NCI-H526 (cell line): ENCODE measurements at places on chromosomes 7 and 10.

GRCh38 chr7:30363778-30364563 lies 79.6 kb downstream of the ZNRF2 start:
- no peak for DNase-seq

DNA sequence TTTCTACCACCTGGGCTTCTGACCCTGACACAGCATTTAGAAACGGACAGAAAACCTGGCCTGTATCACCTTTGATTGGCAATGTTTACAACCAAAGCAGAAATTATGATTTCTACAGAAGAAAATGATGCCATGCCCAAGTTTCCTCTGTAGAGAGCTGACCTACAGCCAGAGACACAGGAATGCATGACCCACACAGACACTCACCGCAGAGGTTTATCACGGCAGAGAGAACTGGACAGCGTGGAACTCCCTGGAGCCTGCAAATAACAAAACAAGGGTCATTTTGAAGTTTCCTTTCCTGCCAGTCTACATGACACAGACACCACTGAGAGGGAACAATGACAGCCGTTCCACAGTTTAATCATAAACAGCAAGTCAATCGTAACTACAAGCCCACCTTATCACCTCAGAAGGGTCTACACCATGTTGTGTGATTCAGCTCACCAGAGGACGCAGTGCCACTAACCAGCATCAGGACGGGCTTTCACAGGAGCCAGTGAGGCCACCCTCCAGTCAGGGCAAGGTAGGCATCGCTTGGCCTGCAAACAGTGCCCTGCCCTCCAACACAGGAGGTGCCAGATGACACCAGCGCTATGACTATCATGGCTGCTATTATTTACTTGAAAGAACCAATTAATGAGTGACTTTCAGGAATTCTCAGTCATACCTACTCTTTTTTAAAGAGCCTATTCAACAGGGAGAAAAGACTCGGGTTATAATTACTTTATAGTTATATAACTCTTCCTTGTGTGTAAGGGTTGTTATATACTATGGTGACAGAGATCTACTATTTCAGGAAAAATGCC lies 139.9 kb downstream of the TNS3 start:
- DNase-seq = no peak

DNA sequence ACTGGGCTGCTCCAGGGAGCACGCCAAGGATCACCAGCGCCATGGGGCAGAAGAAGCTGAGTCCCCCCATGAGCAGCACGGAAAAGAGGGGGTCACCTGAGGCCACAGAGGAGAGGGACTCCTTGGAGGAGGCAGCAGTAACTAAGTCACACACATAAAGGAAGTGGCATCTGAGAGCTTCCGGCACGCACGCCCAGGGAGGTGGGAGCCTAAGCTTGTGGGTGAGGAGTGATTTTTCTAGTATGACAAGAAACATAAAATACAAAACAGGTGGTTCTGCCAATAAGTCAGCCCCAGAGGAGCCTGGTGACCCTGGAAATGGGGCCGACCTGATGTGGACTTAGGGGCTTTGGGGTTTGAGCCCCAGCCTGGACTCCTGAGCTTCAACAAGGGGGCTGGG lies 60.8 kb downstream of the CARD11 start:
- DNase-seq = no peak

DNA sequence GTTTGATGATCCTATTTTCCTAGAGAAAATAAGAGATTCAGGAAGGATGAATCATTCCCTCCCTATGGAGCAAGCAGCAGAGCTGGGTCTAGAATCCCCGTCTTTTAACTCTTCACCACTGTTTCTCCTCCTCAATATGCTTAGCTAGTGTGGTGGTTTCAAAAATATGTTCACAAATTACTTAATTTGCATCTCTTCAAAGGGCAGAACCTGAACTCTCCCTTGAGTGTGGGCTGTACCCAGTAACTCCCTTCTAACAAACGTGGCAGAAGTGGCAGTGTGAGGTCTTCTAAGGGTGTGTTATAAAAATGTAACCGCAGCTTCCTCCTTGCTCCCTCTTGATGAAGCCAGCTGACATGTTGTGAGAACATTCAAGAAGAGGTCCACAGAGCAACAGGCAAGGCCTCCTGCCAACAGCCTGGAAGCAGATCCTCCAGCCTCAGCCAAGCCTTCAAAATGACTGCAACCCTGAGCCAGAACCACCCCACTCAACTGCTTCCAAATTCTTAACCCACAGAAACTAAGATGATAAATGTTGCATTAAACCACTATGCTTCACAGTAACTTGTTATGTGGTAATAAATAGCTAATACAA lies 36.6 kb downstream of the SRPK2 start:
- DNase-seq = peak; percentile 79

DNA sequence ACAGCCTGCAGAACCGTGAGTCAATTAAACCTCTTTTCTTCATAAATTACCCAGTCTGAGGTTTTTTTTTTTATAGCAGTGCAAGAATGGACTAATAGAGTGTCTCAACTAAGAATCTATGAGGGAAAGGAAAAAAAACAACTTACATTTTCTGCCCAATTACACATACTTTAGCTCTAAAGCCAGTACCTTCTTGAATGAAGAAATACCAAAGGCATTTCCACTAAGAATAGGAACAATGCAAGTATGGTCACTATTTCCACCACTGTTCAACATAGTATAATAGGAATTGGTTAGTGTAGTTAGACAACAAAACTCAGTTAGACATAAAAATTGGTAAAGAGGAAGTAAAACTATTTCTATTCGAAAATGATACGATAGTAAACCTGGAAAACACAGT lies 37.6 kb downstream of the MICU1 start:
- DNase-seq = no peak

DNA sequence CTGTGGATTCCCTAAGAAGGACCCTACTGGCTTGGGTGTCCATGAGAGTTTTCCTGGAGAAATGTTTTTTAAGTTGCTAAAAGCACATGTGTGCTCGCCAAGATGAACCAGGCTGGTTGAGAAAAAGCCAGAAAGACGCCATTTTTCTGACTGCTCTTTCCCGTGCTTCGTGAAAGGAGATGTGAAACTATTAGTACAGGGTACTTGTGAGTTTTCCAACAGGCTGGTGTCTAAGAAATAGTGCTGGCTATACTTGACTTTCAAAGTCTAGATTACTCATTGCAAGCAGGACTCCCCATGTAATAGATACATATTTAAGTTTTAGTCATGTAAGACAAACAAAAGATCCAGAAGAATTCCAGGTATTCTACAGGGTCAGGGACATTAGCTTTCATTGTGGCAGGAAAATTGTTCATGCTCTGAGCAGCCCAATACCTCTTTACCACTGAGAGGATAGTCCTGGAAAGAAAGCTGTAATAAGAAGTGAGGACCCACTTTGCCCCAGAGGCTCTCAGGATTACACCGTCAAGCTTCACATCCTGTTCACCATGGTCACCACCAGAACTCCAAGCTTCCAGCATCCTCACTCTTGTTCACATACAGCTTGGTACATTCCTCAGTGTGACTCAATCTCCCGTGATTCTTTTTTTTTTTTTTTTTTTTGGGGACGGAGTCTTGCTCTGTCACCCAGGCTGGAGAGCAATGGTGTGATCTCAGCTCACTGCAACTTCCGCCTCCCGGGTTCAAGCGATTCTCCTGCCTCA lies 43.8 kb upstream of the ICA1 start:
- no peak for DNase-seq

DNA sequence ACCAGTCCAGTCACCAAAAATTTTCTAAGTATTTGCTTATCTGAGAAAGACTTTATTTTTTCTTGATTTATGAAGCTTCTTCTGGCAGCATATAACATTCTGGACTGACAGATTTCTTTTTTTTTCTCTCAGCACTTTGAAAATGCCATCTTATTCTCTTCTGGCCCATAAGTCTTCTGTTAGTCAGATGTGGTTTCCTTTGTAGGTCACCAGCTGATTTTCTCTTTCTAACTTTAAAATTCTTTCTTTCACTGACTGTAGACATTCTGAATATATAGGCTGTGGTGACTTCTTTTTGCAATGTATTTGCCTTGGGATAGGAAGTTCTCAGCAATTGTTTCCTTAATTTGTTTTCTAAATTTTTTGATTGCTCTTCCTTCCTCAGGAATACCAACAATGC lies 172.5 kb downstream of the CCDC7 start:
- DNase-seq = no peak

DNA sequence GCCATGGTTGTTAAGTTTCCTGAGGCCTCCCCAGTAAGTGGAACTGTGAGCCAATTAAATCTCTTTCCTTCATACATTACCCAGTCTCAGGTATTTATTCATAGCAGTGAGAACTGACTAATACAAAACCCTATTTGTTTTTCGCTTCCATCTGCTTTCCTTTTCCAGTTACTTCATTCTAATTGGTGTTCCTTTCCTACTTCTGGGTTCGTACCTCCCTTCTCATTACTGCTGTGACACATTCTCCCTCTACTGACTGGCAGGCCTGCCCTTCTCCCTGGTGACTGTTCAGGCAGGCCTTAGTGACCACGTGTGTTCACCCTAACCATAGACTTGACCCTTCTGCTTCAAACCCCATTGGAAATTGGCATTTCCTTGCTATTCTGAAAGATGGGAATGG lies 37.7 kb downstream of the MTURN start:
- DNase-seq = no peak

- DNase-seq = no peak
Measured at GRCh38 chr10:9149134-9149533, 1094.6 kb downstream of the GATA3 start.

GRCh38 chr10:111295788-111296187 lies 219.0 kb downstream of the ADRA2A start:
- no peak for DNase-seq

DNA sequence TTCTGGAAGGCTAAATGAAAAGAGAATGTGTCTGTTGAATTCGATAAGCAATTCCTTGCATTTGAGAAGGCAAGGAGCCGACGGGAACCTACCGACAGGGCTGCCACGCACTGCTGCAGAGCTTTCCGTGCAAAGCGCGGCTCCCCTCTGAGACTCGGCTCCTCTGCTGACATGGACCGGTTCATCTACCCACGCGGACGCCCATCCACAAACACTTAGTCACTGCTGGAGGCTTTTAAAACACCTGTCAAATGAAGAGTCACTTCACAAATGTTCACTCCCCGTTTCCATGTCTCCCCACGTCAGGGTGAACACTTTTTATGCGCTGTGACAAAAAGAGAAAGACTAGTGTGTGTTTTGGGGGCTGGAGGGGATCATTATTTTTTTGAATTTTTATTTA lies 32.0 kb downstream of the AMZ1 start:
- no peak for DNase-seq

GRCh38 chr7:131249003-131249402 lies 78.7 kb upstream of the MKLN1 start:
- no peak for DNase-seq

DNA sequence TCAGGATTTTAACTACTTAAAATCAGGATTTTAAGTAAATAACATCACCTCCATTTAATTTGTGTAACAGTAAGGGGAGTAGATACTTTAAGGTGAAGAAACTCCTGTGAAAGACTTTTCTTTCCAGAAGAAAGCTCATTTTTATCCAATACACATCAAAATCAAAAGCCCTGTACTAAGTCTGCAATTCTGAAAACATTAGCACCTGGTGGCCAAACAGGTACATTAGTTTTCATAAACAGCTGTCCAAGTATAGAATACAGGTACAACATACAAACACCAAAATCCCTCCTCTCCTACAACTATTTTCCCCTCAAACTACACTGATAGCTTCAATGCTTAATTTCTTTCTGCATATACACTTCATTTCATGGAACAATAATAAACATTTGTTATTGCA lies 22.9 kb downstream of the FAM3C start:
- DNase-seq = peak; percentile 20

GRCh38 chr7:28389504-28390395 lies 22.6 kb upstream of the CREB5 start:
- peak; percentile 42 for DNase-seq

GRCh38 chr7:37218956-37219355 lies 229.7 kb downstream of the ELMO1 start:
- DNase-seq = no peak

DNA sequence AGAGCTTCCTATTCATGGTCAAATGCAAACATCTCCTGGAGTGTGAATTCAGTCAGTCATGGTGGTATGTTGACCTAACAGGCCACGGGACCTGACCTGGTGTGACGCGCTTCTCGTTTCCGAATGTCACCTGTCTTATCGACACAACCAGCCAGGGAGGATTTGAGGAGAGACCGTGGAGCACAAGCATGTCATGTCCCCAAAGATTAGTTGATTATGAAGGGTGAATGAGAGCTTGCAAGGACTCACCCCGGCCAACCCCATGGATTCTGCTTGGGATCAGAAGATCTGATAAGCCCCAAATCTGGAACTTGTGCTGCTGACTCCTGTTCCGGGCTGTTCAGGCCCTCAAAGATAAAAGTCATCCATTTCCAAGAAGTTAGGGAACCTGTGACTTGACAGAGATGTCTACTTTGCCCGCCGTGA lies 10.5 kb downstream of the ADRA2A start:
- no peak for DNase-seq

GRCh38 chr7:12222889-12223579 lies 11.9 kb downstream of the TMEM106B start:
- DNase-seq = no peak
